ENCODE measurements at places on chromosomes 1 and 21.

DNA sequence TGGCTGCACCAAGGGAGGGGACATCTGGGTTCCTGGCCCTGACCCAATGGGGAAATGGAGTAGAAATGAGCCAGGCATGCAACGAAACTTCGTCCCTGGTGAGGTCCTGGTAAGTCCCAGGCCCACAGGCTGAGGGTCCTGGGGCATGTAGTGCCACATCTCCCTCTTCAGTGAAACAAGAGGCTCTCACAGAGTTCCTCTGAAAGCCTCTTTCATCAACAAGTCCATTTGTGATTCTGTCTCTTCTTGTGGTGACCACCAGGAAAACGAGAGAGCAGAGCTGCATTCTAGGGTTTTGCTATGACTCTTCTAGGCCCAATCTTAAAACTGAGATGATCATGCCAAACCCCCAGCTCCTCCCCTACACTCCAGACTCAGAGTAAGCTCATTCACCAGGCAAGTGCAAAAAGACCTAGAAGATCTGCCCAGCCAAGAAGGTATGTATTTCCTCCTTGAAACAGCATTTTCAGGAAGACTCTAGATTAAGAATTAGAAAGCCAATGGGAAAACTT, 24.3 kb upstream of the RNF220 start:
- no peak for DNase-seq

DNA sequence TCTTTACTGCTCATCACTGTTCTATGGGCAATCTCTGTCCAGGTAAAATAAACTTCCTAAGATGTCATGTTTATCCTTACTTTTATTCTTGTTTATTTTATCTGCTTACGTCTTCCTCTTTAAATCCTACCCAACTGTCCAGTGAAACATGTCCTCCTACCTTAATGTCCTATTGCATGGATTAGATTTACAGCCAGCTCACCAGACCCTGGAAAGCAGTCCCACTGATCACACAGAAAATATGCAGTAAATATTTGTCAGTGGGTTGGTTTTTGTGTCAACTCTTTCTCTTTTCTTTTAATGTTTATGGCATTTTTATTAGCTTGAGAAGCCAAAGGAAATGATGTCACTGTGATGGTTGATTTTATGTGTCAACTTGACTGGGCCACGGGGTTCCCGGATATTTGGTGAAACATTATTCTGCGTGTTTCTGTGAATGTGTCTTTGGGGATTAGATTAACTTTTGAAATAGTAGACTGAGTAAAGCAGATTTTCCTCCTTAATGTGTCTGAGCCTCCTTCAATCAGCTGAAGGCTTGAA, 258.3 kb downstream of the SRGAP2C start:
- no peak for DNase-seq

DNA sequence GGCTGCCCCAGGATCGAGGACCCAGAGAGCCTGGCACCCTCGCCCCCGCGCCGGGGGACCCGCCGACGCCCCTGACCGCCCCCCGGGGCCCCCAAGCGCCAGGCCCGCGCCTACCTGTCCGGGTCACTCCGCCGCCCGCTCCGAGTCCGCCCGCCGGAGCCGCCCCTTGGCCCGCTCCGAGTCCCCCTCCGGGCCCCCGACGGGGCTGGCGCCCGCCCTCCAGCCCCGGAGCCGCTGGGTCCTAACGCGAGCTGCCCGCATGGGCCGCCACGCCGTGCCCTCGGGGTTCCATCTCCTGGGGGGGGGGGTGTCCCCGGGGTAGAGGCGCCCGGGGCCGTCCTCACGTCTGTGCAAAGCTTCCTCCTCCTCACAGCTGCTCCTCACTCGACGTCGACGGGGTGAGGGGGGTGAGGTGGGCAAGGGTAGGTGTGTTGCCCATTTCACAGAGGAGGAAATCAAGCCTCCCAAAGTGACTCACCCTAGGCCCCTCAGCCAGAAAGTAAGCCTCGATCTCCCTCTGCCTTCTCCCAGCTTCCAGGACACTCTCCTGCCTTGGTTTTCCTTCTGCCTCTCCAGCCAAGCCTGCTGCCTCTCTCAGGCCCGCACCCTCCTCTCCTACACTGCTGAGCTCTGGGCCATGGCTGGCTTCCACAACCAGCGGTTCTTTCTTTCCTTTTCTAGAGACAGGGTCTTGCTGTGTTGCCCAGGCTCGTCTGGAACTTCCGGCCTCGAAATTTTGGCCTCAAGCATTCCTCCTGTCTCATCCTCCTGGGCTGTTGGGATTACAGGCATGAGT, at the start of gene MFAP2:
MFAP2 (minus strand) TSS at position 148 of the 796 bp plus-strand sequence. CDS start 2,347 bp downstream, outside the sequence.
- no peak for DNase-seq

DNA sequence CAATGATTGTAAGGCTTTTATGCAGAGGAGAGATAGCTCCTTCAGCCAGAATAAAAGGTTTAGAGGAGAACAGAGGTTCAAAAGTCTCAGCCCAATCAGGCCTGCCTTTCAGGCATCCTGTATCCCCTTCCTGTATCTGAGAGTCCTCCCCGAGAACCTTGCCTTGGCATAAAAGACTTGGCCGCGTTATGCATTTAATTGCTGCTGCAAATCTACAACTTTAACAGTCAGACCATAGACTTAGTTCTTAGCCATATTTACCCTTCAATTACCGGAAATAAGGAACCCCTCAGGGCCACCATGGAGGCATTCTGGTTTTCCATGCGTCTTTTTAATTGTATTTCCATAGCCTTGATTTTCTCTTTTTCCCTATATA, 18.3 kb upstream of the HYI start:
- no peak for DNase-seq

GRCh38 chr21:36756527-36756926, 57.6 kb downstream of the SIM2 start:
- no peak for DNase-seq

GRCh38 chr1:56190806-56191365, 388.5 kb downstream of the PLPP3 start:
- DNase-seq = no peak

DNA sequence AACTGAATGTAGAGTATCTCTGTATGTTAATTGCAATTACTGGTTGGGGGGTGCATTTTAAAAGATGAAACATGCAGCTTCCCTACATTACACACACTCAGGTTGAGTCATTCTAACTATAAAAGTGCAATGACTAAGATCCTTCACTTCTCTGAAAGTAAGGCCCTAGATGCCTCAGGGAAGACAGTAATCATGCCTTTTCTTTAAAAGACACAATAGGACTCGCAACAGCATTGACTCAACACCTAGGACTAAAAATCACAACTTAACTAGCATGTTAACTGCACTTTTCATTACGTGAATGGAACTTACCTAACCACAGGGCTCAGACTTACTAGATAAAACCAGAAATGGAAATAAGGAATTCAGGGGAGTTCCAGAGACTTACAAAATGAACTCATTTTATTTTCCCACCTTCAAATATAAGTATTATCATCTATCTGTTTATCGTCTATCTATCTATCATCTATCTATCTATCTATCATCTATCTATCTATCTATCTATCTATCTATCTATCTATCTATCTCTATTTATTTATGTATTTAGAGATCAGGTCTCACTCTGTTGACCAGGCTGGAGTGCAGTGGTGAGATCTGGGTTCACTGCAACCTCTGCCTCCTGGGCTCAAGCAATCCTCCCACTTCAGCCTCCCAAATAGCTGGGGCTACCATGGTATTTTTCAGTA, 47.8 kb downstream of the CHML start:
- no peak for DNase-seq

DNA sequence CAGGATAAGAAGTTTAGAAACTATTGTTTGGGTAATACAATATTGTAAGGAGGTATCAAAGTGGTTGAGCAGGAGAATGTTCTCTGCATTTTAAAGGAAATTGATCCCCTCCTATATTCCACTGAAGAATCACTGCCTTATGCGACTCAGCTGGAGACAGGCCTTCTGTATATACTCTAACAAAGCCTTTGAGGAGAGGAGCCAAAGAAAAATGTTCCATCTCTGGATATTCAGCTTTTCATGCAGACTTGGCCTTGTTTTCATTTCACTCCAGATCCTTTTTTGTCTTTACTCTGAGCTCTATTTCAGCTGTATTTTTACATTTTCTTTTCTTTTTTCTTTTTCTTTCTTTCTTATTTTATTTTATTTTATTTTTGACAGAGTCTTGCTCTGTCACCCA, 42.1 kb upstream of the S1PR1 start:
- DNase-seq = no peak

GRCh38 chr1:26996024-26996423, 2.5 kb downstream of the TRNP1 start:
- DNase-seq = no peak

DNA sequence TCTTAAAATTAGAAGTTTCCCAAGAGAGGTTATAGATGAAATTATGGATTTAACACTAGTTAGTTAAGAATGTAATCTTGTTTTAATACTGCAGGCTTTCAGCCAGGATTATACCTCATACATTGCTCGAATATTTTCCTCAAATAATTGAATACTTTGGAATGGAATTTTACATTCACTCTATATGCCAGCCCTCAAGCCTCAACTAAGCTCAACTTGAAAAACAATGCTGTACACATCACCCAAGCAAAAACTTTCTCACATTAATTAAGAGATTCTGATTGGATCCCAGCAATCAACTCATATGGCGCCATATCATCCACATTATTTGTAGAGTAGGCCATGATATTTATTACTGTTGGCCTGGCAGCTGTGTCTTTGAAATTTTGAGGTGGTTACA, 710.7 kb upstream of the ADAMTS5 start:
- DNase-seq = no peak

GRCh38 chr1:44822981-44823451, 14.7 kb downstream of the BTBD19 start:
- no peak for DNase-seq

- DNase-seq = no peak
Measured at GRCh38 chr21:34639882-34640788, 25.2 kb upstream of the RCAN1 start.

DNA sequence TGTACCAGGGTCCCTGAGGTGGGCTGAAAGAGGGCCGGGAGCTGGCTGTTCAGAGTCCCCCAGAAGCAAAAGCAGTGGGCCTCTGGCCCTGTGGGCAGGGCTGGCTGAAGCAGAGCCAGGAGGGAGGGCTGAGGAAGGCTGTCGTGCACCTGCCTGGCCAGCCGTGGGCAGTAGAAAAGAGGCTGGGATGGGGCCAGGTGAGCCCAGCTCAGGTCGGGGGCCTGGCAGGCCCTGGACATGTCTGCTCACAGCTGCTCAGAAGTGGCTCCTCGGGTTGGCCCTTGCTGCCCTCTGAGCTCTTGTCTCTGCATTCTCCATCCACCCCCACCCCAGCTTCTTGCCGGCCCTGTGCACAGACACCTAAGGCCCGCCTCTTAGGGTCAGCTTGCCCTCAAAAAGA, 60.0 kb downstream of the TCP10L start:
- DNase-seq = no peak

DNA sequence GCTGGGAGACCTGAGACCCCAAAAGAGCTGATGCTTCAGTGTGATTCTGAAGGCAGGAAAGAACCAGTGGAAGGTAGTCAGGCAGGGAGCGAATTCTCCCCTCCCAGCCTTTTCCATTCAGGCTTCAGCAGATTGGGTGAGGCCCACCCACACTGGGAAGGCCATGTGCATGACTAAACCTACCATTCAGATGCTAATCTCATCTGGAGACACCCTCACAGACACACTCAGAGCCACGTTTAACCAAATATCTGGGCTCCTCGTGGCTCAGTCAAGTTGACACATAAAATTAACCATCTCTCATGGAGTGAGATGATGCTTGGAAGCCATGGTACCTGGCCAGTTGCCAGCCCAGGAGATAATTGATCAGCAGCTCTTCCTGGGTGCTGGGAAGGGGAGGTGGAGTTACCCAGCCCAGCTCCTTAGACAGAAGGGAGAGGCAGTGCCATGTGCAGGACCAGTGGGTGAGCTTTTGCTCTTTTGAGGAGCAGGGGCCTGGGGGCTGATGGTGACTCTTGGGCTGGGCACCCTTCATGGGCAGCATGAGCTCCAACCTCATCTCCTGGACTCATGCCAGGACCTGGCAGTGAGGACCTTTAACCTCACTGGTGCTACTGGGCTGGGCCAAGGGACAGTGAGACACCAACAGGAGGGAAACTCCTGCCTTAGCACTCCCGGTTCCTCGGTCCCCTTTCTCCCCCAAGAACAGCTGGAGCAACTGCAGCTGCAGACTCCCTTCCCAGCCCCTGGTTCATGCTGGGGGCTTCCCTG, 89.0 kb upstream of the ACTL8 start:
- DNase-seq = no peak

- no peak for DNase-seq
Measured at GRCh38 chr1:43660355-43660754, 10.4 kb downstream of the KDM4A start.

- DNase-seq = no peak
Measured at GRCh38 chr1:60130703-60131102, 57.1 kb upstream of the C1orf87 start.

DNA sequence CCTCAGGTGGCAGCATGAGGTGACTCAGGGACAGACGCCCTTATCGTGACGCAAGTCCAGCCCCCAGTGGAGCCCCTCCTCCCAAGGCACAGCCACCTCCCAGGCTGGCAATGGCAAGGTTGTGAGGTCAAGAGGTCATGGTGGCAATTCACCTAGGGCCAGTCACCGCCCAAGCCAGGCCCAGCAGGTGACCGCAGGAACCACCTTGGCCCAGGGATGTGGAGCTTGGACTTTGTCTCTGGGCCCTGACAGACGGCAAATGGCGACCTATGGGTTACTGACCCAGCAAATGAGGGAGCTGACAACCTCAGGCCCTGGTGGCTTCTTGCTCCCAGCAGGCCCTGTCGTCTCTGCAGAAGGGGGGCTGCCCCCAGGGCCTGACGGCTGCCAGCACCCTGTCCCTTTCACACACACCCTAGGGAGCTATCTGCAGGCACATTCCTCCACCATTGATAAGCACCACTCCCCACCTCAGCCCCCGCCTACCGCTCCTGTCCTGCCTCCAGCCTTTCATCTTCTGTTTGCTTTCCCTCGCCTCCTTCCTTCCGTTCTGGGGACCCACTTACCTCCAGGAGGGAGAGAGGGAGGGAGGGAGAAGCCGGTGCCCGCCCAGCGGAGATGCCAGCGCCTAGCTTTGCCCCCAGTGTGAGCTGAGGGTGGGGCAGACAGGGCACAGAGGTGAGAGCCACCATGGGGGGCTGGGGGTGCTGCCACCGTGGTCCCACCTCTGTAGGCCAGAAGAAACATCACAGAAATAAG, 12.1 kb downstream of the EPHA2 start:
- no peak for DNase-seq

DNA sequence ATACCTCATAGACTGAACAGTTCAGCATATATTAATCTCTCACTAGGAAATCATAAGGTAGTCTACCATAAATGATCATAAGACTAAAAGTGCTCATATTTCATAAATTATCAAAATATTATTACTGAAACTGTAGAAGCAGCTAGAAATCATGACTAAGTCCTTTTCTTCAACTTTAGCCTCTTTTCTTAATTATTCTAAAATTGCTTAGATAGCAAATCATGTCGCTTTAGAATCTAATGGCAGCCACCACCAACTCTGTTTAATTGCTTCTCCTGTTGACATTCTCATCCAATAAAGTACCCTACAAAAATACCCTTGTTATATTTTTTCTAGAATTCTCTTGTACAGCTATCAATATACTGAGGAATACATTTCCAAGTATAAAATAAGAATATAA, 102.9 kb downstream of the DENND1B start:
- no peak for DNase-seq

- DNase-seq = no peak
Measured at GRCh38 chr1:3441410-3441847, 13.0 kb upstream of the ARHGEF16 start.

- no peak for DNase-seq
Measured at GRCh38 chr1:212104586-212105325, 69.2 kb downstream of the DTL start.

Data from stimulated activated CD4-positive, alpha-beta T cell treated with anti-CD3 and anti-CD28 coated beads, Interleukin-15, amount 100 ng/mL, for 1 hour (primary cell).